ENCODE measurements at places on chromosomes 1 and 21. TPM values are rescaled to one million over a fixed set of nuclear protein-coding genes. Genes with fewer than 3 reads are reported as not detected.

TMIGD3 gene
- 0.65 TPM for polyA plus RNA-seq

NUDT4B gene
- 8.4 TPM for polyA plus RNA-seq

GRCh38 chr1:109914587-109915240, 4.1 kb downstream of the CSF1 start:
- no peak for DNase-seq

DNA sequence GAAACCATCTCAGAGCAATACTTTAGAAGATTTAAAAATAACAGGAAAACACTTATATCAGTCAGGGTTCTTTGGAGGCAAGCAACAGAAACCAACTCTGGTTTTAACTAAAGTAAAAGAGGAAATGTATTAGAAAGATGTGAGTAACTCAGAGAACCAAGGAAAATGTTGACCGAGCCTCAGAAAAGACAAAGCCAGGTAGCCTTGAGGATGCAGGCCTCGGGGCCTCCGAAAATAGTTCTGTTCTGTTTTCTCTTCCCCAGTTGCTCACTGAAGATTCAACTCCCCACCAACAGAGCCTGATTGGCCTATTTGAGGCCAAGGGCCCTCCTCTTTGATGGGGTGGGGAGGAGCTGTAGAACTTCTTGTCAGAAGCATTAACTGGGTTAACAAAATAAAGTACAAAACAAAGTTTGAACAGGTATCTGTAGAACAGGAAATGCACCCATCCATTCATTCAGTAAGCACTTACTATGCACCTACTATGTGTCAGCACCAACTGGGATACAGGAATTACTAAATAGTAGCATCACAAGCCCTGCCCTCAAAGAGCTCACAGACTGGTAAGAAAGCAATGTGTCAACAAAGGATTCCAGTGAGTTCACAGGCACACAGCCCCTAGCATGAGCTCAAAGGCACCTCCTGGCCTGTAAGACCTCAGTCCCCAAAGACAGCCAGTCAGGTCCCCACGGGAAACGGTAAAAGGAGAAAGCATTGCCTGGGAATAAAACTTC, 12.6 kb downstream of the SLAMF8 start:
- DNase-seq: no peak

DNA sequence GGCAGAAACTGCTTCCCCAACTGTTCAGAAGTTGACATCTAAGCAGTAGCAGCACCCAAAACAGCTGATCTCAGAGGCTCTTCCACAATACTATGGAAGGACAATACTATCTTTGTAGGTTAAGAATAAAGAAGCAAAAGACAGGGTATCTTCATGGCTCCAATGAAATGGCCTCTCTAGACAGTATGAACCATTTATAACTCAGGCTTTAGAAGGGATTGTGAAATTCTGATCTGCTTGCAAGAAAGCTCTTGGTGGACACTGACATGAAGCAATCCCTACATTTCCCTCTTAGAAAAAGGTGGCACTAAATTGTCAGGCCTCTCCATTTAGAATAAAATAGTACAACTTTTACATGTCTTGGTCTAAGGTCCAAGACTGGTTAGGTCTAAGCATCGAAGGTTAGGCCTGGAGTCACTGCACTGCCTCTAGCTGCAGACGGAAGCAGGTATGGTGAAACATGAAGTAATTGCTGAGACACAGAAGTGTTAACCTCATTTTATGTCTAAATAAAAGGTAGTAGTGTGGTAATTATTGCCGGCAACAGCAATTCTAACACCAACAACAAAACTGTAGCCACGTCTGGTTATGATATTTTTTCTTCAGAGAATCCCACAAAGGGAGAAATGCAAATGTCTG, 50.6 kb upstream of the HP1BP3 start:
- no peak for DNase-seq

- no peak for DNase-seq
Observed at GRCh38 chr1:18282851-18283600, 175.4 kb downstream of the IGSF21 start.

DNA sequence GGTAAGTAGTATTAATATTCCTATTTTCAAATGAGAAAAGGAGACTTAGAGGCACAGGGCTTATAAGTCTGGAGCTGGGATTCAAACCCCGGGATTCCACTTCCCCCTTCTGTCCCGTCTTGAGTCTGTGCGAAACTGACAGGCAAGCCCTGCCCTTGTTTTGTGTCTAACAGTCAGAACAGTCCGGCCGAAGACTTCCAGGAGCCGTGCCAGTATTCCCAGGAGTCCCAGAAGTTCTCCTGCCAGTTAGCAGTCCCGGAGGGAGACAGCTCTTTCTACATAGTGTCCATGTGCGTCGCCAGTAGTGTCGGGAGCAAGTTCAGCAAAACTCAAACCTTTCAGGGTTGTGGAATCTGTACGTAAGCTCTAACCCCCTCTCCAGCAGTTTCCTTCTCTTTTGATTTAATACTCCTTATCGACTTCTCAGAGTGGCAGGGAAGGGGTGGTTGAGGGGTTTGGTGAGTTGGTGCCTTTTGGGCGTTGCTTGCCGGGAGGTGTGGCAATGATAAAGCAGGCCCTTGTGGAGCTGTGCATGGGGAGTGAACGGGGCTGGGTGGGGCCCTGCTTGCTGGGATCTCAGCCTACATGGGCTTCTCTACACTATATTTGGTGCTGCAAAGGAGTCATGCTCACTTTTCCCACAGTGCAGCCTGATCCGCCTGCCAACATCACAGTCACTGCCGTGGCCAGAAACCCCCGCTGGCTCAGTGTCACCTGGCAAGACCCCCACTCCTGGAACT, 29.4 kb downstream of the IL6R start:
- no peak for DNase-seq

DNA sequence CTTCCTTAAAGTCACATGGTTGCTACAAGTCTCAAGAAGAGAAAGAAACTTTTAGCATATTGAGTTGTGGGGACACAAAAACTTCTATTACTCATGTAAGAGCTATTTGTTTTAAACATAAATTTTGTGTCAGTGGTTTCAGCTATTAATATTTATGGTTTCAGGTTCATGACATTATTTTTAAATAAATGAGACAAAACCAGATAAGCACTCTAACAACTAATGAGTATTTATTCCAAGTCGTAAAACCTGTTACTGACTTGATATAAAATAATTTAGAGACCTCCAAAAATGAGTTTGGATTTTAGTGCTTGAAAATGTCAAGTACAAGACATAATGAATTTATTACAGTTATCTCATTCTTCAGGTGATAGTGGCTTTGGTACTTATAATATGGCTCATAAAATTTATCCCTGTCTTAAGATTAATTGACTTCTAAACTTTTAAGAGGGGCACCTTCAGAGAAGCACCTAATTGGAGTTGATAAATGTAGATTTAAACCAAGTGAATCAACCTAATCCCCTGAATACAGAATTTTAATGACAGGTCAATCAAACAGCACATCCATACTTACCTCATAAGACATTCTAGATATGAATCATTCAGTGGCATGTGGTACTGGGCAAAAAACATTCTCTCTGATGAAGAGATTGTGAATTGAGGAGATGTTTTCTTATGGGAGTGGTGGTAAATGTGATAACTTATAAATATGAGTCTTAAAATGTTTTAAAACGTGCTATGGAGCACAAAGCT, 167.7 kb upstream of the PTGFR start:
- DNase-seq: no peak

DNA sequence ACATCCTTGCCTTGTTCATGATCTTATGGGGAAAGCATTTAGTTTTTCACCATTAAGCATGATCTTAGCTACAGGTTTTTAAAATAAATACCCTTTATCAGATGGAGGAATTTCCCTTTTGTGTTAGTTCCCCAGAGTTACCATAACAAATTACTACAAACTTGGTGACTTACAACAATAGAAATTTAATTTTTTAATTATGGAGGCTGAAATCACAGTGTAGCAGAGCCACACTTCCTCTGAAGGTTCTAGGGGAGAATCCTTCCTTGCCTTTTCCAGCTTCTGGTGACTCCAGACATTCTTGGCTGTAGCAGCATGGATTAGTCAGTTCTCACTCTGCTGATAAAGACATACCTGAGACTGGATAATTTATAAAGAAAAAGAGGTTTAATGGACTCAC, 18.5 kb downstream of the MIGA1 start:
- no peak for DNase-seq

DNA sequence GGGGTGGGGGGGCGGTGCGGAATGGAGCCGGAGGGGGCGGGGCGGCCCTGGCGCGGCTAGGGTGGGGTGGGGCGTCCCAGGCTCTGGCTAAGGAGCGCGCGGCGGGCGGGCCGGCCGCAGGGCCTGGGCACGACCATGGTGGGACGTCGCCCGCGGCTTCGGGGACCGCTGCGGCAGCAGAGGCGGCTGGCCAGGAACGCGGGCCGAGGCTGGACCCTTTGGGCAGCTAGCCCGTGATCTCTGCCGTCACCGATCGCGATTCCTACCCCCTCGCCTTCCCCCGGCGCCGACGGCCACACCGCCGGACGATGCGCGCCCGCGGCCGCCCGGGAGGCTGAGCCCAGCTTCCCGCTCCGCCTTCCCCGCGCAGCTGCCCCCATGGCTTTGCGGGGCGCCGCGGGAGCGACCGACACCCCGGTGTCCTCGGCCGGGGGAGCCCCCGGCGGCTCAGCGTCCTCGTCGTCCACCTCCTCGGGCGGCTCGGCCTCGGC, at the start of gene MAP3K21:
Gene MAP3K21, plus strand, starts transcription at position 74 of the 491 bp plus-strand sequence. Its CDS starts 305 bp downstream, at position 379.
- DNase-seq: peak; percentile 19

DNA sequence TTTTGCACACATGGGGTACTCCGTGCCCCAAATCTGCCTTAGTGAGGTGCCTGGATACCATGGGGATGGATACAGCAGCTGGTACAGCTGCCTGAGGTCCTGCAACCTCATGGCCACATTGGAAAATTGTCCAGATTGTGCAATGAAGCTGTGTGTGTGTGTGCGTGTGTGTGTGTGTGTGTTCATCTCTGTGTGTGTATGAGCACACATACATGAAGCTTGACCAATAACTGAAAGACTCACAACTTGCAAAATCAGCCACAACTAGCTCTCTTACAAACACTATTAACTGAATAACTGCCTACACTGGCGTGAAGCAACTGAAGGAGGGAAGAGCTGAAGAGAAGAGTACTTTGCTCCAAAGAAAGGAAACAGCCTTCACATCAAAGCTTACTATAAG, 78.1 kb downstream of the ERG start:
- no peak for DNase-seq

DNA sequence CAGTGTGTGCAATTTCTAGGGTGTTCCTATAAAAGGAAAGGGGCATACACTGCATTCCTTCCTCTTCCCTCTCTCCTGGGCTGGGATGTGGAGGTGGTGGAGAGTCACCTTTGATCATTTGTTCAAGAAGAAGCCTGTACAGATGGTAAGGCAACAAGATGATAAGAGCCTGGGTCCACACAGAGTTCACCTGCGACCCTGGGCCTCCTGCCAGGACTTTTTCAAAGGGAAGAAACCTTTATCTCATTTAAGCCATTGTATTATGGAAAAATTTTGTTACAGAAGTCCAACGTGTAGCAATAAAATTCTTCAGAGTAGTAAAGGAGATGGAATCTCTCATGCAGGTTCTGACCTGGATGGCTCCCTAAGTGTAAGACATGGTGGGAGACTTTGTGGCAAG, 189.1 kb downstream of the MIS18A start:
- DNase-seq: no peak

DNA sequence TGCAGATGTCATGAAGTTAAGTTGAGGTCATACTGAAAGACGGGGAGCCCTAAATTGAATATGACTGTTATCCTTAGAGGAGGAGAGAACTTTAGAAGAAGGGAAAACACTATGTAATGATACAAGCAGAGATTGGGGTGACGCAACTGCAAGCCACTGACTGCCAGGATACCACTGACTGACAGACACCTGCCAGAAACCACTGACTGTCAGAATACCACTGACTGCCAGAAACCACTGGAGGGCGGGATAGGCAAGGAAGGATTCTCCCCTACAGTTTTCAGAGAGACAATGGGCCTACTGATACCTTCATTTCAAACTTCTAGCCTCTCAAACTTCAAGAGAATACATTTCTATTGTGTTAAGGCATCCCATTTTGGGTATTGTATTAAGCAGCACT, 388.7 kb downstream of the USH2A start:
- DNase-seq: no peak

- no peak for DNase-seq
Observed at GRCh38 chr1:41473738-41474362, 10.6 kb downstream of the EDN2 start.

DNA sequence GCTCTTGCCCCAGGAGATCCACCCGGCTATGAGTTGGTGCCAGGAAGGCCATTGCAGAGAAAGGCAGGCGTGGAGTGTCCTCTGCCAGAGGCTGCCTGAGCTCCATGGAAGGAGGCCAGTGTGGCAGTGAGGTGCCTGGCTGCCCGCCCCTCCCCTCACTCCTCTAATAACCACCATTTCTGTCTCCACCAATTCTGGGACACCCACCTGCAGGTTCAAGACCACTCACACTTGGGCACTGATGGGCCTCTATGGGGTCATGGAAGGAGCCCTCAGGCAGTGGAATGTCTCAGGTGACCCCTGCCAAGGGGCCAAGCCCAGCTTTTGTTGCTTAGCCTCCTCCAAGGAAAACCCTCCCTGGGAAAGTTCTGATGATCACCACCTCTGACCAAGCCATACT, 731.6 kb downstream of the MATN1 start:
- DNase-seq: no peak

GRCh38 chr1:228430243-228430642, 13.6 kb upstream of the TRIM17 start:
- DNase-seq: no peak

DNA sequence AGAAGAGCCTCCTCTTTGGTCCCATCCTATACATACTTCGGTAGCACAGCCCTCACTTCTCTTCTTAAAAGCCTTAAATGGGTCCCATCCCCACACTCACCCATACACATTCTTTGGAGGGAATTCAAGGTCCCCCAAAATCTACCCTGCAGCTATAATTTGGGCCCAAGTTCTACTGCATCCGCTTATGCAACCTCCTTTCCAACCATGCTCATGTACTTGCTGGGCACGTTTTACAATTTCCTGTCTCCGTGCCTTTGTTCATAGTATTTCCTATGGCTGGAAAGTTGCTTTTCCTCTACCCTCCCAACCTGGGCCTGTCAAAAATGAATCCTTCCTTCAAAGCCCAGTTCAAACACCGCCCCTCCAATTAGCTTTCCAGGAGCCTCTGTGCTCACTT, 99.7 kb downstream of the SLC45A1 start:
- no peak for DNase-seq

DNA sequence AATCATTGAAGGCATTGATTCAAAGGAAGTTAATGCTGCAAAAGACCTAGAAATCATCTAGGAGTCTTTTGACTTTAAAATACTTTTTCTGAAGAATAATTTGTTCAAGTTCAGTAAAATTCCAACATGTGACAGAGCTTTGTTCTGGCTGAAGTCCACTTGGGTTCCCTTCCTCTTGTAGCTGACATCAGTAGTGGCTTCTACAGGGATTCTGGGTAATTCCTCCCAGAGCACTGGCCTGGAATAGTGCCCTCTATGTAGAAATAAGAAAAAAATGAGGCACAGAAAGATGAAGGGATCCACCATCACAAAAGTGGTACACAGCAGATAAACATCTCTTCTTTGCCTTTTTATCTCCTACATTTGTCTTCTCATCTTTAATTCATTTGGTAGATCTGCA, 548.1 kb downstream of the LTN1 start:
- DNase-seq: no peak

DNA sequence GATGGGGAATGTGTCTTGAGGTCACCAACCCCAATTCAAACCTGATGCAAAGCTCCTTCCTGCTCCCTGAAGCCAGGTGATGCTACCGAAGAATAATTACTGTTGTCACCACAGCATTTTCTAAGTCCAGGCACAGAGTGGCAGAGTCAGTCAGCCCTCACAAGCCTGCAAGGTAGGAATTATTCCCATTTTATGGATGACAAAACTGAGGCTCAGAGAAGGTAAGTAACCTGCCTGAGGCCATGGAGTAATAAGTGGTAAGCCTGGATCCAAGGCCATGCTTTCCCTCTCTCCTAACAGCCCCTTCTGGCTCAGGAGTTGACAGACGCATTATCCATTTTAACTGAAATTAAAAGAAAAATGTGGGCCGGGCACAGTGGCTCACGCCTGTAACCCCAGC, 23.0 kb downstream of the CTNNBIP1 start:
- DNase-seq: no peak
